Activated T-cell treated with anti-CD3 and anti-CD28 coated beads for 4 hours (primary cell): ENCODE measurements at places on chromosomes 11 and 22.
A peak's percentile ranks its signal among the peaks of the same experiment; 100 is the strongest.

- DNase-seq: peak; percentile 48
These were observed 1.4 kb upstream of the MAPK11 start for GRCh38 chr22:50271519-50271970.

GRCh38 chr11:134656861-134657540, 245.0 kb upstream of the B3GAT1 start:
- DNase-seq: no peak

DNA sequence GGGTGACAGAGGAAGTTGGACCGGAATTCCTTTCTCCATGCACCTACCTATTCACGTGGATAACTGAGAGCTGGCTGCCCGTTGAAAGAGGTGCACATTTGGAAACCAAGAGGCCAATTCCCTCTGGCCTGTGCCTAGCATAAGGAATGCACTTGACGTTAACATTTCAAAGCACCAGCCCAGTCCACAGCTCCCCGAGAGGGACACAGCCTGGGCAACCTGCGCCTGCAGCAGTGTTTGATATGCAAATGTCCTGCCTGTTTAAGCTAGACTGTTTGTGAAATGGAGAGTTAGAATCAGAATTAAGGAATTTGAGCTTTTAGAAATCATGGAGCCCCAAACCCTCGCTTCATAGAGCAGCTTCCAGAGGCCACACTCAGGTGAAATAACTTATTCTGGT, 126.1 kb downstream of the DSCAML1 start:
- no peak for DNase-seq

DNA sequence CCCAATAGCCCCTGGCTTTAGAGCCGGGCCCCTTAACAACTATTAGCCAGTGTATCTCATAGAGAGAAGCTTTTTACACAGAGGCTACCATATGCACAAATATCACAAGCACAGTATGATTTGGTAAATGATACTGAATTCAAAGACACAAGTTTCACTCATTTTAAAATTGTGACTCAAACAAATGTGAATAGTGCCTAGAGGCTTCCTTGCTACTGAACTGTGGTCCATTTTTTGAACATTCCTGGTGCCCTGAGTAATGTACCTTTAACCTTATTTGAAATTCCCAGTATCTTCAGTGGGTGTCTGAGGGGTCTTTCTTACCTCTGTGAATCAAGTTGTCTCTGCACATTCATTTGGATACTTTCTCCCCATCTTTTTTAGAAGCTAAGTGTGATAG, 156.2 kb downstream of the MAML2 start:
- no peak for DNase-seq

- no peak for DNase-seq
These were observed 8.6 kb upstream of the QSER1 start for GRCh38 chr11:32884023-32884422.

DNA sequence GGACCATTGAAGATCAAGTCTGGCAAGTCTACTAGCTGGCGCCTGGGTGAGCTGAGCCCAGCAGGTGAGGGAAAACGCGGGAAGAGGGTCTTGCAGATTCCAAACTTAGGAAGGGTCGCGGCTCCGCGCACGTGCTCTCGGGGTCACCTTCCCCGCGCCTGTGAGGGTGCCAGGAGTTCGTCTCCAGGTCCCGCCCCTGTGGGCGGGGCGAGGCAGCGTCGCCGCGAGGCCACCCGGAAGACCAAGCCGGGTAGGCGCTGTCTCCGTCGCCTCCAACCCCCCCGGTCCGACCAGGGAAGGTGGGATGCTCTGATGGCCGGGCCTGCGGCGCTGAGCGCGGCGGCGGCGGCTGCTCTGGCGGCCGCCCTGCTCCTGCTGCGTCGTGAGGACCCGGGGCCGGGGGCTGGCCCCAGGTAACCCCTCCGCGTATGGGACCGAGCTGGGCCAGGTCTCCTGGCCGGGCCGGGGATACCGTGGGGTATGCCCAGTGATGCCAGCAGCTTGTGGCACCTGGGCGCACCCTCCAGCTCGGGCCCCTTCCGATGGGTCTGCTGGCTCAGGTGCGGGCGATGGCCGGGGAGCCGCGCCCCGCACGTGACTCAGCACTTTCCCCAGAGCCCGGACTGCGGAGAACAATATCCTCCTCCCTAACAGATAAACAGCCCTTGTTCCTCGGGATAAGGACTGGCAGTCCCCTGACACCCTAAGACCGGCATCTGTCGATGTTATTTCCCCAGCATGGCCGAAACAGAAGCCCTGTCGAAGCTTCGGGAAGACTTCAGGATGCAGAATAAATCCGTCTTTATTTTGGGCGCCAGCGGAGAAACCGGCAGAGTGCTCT, at the start of gene HTATIP2:
Gene HTATIP2, plus strand, starts transcription at position 215 of the 841 bp plus-strand sequence. Its CDS starts 524 bp downstream, at position 739.
- peak; percentile 67 for DNase-seq

DNA sequence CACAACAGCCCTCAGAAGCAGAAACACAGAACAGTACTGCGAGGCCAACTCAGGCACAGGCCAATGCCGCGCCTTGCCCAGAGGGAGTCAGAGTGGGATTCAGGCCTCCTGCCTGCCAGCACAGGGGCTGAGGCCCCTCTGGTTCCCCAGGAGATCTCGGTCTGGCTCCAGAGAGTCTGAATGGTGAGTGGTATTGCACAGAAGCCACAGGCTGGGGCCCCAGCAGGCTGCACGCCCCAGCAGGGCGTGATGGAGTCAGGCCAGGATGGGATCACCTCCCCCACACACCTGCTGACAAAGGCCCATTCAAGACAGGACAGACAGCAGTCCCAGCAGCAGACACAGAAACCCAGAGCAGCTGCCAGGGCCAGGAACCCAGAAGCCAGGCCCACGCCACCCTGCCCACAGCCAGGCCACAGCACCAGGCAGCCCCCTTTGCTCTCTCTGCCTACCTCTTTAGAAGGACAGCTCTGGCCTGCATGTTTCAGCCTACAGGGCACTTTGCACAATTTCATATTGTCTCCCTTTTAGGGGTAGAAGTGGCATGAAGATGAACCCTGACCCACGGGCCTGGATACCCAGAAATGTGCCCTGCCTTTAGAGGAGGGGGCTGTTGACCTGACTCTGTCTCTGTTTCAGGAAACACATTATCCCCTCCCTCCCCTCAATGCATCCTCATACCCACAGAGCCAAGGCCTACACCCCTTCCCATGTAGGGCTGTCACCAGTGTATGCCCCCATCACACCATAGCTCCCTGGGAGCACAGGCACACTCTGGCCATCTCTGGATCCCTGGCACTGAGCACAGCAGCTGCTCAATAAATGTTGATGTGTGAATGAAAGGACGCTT, 6.1 kb downstream of the FXYD6 start:
- DNase-seq: no peak

DNA sequence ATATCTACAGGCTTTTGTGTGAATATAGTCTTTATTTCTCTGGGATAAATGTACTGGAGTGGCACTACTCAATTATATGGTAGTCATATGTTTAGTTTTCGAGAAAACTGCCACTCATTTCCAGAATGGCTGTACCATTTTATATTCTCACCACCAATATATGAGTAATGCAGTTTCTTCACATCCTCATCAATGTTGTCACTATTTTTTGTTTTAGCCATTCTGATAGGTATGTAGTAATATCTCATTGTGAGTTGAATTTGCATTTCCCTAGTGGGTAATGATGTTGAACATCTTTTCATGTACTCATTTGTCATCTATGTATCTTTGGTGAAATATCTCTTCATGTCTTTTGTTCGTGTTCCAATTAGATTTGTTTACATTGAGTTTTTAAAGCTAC, 18.0 kb downstream of the ACRV1 start:
- no peak for DNase-seq

- no peak for DNase-seq
These were observed 157.4 kb downstream of the COMMD9 start for GRCh38 chr11:36131721-36132397.

GRCh38 chr22:50400931-50401330, 57.8 kb downstream of the PPP6R2 start:
- DNase-seq: no peak

DNA sequence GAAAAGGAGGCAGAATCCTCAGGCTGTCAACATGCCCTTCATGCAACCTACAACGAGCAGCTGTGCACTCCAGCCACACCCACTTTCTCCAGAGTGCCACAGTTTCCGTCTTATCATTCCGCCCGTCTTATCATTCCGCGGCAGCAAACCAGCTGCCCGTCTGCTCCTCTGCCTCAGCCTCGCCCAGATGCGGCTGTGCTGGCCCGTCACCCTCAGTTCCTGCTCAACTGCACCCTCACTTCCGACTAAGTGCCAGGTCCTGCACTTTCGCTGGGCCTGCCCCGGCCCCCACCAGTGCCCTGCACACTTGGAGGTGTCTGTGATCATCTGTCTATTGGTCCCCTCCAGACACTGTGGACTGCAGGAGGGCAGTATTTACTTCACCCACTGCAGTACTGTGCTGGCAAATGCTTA, 43.7 kb downstream of the MICAL3 start:
- peak; percentile 7 for DNase-seq

GRCh38 chr11:96339706-96340554, 3.1 kb downstream of the MAML2 start:
- no peak for DNase-seq

DNA sequence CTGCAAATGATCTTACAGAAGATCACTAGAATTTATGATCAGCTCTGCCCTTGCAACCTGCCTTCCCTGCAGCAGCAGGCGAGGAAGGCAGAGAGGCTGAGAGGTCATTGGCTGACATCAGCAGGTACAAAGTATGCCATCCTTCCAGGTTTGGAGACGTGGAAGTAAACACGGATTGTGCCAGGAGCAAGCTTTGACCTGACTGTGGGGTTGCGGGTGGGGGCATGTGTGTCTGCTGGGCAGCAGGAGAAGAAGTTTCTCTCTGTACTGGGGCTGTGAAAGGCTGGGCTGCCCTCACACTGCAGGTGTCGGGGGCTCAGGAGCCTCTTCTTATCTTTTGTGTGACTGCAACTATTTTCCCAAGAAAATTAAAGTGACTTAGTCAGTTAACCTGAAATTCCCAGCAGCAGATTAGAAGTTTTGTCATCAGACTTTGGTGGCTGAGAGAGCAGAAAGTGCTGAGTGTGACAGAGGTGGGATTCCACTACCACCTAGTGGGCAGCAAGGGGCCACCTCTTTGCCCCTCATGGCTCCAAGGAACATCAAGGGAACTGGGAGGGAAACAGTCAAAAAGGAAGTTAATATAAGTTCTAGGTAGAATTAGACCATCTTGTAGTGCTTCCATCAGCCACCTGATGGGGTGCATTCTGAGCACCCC, 565.9 kb downstream of the ETS1 start:
- no peak for DNase-seq

GRCh38 chr11:91293119-91293518, 931.5 kb upstream of the FAT3 start:
- no peak for DNase-seq

DNA sequence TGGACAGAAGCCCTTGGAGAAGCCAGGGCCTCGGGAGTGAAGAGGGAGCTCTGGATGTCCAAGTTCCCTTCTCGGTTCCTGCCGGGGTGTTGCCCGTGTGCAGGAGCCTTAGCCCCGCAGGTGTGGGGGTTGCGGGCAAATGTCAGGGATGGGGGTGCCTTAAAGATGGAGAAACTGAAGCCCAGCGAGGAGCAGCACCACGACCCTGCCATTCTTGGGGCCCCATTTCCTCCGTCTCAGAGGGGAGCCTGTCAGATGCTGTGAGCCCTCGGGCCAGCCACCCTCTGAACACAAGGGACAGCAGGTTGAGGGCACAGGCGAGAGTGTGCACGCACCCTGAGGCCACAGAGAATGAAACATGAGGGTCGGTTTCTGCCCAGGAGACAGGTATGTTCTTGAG, 6.3 kb downstream of the OSBPL5 start:
- DNase-seq: no peak

- no peak for DNase-seq
These were observed 235.9 kb upstream of the ARHGAP20 start for GRCh38 chr11:110948112-110948511.

- no peak for DNase-seq
These were observed 39.9 kb upstream of the CD5 start for GRCh38 chr11:61062181-61062930.

DNA sequence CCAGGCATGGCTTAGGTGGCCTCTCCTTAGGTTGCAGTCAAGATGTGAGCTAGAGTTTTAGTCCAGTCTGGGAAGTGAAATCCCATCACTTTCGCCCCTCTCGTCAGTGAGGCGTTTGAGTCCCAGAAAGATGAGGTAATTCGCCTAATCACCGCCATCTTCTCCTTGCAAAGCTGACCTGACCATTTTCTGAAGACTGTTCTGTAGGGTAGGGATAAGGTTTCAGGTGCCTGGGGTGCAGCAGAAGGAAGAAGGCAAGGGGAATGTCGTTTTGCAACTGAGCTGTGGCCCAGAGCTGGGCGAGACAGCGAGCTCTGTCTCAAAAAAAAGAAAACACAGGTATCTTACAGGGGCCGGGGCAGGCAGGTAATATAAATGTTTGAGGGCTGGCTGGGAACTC, 61.7 kb upstream of the CECR2 start:
- DNase-seq: no peak

GRCh38 chr11:57163160-57163868, 18.4 kb upstream of the LRRC55 start:
- no peak for DNase-seq

GRCh38 chr11:130631119-130631518, 182.7 kb downstream of the ADAMTS15 start:
- DNase-seq: no peak

- DNase-seq: no peak
These were observed 4.4 kb downstream of the EXPH5 start for GRCh38 chr11:108589136-108589535.

- DNase-seq: no peak
These were observed 1.1 kb upstream of the SHISA8 start for GRCh38 chr22:41915786-41916493.

GRCh38 chr11:35548925-35549561, 23.6 kb upstream of the PAMR1 start:
- DNase-seq: no peak

DNA sequence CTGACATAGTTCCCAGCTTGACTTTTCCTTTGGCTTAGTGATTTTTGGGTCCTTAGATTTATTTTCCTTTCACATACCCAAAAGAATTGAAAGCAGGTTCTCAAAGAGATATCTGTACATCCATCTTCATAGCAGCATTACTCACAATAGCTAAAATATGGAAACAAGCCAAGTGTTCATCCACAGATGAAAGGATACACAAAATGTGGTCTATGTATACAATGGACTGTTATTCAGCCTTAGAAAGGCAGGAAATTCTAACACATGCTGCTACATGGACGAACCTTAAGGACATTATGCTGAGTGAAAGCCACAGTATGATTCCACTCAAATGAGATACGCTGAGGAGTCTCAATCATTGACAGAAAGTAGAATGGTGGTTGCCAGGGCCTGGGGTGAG, 171.8 kb downstream of the IGLL1 start:
- DNase-seq: no peak

GRCh38 chr22:30611197-30611596, 4.2 kb downstream of the TCN2 start:
- DNase-seq: no peak

- no peak for DNase-seq
These were observed 1025.0 kb downstream of the NTM start for GRCh38 chr11:132395434-132395833.
